ENCODE measurements at places on chromosomes 13 and 19. TPM values are rescaled to one million over a fixed set of nuclear protein-coding genes. Genes with fewer than 3 reads are reported as not detected.

Gene CEACAM19
- polyA plus RNA-seq = 0.98 TPM

DNA sequence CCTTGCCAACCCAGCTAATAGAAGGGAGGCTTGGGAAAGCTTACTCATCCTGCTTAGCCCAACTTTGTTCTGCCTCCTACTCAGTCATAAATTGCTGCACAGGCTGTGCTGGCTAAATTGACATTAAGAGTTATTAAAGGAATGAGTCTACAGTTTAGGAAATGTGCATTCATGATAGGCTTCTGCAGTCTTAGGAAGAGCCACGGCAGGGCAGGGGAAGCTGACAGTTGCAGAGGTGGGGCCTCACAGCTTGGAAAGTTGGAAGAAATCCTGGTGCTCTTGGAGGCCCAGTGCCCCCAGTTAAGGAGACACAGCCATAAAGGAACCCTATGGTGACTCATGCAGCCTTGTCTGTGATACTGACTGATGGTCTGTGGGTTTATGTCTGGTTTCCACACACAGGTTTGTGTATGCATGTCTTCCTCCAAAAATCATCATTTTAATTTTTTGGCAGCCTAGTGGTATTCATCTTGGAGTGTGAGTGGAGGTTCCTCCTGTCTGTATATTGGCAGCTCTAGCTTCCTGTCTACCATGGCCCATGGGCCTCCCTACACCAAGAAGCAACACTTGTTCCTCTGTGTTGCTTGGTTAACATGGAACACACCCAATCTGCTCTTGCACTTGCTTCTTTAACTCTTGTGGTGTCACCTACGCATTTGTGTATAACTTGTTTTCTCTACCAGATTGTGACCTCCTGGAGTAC lies 135.0 kb upstream of the KL start:
- H3K4me1 ChIP-seq = no peaks in the 10 kb centered on the region
- no peaks in the 10 kb centered on the region for H3K36me3 ChIP-seq
- DNase-seq = no peak

DNA sequence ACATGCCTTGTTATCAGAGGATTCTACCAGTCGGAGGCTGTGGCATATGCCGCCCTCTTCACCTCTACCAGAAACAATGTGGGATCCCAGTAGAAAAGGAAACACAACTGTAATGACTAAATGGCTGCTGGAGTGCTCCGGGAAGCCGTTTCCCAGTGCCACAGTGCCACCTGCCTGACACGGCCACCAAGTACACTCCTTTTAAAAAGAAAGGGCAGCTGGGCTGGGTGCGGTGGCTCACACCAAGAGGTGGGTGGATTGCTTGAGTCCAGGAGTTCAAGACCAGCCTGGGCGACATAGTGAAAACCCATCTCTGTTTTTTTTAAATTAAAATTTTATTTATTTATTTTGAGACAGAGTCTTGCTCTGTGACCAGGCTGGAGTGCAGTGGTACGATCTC lies 67.3 kb downstream of the TRPM4 start:
- no peaks in the 10 kb centered on the region for H3K27me3 ChIP-seq
- H3K4me3 ChIP-seq = no peak overlapping the region
- no peak overlapping the region for H3K27ac ChIP-seq
- DNase-seq = peak; percentile 42
- H3K36me3 ChIP-seq = no peaks in the 10 kb centered on the region
- peaks cover 2% of the 10 kb centered on the region for H3K4me1 ChIP-seq

DNA sequence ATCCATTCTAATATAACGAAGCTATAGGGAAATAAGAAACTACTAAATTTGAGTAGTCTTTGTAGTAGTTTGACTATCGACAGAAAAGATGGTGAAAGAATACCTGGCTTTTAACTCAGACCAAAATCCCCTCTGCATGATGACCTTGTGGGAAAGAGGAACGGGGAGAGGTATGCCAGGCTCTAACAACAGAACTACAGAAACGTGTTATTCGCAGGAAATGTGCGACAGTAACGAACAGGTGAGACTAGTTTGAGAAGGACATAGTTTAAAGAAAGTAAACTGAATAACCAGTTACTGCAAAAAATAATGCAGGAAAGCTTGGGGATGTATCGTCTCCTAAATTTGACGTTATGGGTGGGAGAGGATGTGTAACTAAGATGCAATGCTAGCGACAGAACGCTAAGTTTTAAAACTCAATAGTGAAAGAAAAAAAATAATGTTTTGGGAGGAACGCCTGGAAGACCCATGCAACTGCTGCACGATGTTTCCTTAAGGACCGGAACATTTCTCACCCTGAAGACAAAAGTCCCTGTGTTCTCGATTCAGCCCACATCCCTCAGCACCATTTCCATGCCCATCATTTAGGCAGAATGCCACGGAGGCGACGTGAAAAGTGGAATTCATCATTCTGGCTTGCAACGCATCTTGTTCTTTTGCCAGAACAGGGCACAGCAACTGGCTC lies 1.6 kb upstream of the RAP2A start:
- peak overlapping the region; percentile 84 for H3K4me3 ChIP-seq
- no peak for DNase-seq
- H3K4me1 ChIP-seq = no peaks in the 10 kb centered on the region
- no peaks in the 10 kb centered on the region for H3K27me3 ChIP-seq
- H3K27ac ChIP-seq = peak overlapping the region; percentile 74
- no peaks in the 10 kb centered on the region for H3K36me3 ChIP-seq

DNA sequence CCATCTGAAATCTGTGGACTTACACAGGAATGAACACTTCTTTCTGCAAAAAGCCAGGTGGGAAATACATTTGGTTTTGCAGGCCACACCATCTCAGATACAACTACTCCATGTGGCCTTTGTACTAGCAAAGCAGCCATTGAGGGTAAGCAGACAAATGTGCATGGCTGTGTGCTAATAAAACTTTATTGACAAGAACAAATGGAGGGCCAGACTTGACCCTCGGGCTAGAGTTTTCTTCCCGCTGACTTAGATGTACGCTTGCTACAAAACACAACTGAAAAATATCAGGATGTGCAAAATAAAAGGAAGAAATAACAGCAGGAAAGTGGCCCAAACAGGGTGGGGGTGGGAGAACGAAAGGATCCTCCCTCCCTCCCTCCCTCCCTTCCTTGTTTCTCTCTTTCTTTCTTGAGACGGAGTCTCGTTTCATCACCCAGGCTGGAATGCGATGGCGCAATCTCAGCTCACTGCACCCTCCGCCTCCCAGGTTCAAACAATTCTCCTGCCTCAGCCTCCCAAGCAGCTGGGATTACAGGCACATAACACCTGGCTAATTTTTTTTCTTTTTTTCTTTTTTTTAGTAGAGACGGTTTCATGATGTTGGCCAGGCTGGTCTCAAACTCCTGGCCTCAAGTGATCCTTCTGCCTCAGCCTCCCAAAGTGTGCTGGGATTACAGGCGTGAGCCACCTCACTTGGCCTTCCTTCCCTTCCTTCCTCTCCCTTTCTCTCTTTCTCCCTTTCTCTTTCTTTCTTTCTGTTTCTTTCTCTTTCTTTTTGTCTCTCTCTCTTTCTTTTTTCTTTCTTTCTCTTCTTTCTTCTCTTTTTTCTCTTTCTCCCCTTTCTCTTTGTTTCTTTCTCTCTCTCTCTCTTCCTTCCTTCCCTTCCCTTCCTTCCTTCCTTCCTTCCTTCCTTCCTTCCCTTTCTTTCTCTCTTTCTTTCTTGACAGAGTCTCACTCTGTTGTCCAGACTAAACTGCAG lies 29.3 kb downstream of the CCL25 start:
- DNase-seq = no peak
- no peak overlapping the region for H3K27ac ChIP-seq

Gene ZNF135
- polyA plus RNA-seq = 0.42 TPM

Gene OXGR1
- polyA plus RNA-seq = not detected

GRCh38 chr13:60355056-60355455 lies 42.0 kb upstream of the TDRD3 start:
- no peak overlapping the region for H3K4me3 ChIP-seq
- H3K27ac ChIP-seq = no peak overlapping the region
- H3K4me1 ChIP-seq = no peaks in the 10 kb centered on the region
- no peaks in the 10 kb centered on the region for H3K36me3 ChIP-seq
- H3K27me3 ChIP-seq = no peaks in the 10 kb centered on the region

GRCh38 chr19:4025317-4025716 lies 17.8 kb downstream of the PIAS4 start:
- no peak overlapping the region for H3K4me3 ChIP-seq
- H3K27me3 ChIP-seq = no peaks in the 10 kb centered on the region
- no peak overlapping the region for H3K27ac ChIP-seq
- DNase-seq = no peak

Gene WDR87
- not detected for polyA plus RNA-seq

- DNase-seq = no peak
- no peaks in the 10 kb centered on the region for H3K4me1 ChIP-seq
- H3K27ac ChIP-seq = no peak overlapping the region
- H3K36me3 ChIP-seq = peaks cover 39% of the 10 kb centered on the region
- H3K27me3 ChIP-seq = no peaks in the 10 kb centered on the region
- no peak overlapping the region for H3K4me3 ChIP-seq
These were observed 13.2 kb downstream of the FUZ start for GRCh38 chr19:49799798-49800376.

Gene FSD1
- 0.19 TPM for polyA plus RNA-seq

DNA sequence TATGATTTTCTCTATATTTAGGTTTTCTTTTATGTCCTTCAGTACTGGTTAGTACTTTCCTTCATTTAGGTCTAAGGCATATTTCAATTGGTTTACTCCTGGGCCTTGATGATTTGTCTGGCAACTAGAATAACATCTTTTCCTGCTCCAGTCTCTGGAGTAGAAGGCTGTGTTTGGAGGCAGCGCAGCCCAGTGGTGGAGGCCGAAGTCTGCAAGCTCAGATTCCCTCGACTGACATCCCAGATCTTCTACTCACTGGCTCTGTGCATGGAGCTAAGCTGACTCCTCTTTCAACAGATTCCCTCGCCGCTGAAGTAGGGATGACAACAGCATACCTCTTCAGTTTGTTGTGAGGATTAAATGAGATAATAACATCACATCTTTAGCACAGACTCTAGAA lies 141.0 kb downstream of the RAP2A start:
- H3K36me3 ChIP-seq = no peaks in the 10 kb centered on the region
- H3K27me3 ChIP-seq = no peaks in the 10 kb centered on the region
- no peaks in the 10 kb centered on the region for H3K4me1 ChIP-seq
- no peak for DNase-seq
- H3K27ac ChIP-seq = no peak overlapping the region
- H3K4me3 ChIP-seq = no peak overlapping the region

Gene CELF5
- 0.06 TPM for polyA plus RNA-seq

GRCh38 chr19:14141041-14141440 lies 4.7 kb upstream of the ASF1B start:
- H3K4me3 ChIP-seq = no peak overlapping the region
- no peaks in the 10 kb centered on the region for H3K27me3 ChIP-seq
- H3K36me3 ChIP-seq = no peaks in the 10 kb centered on the region

Gene ZNF221
- 0.30 TPM for polyA plus RNA-seq

DNA sequence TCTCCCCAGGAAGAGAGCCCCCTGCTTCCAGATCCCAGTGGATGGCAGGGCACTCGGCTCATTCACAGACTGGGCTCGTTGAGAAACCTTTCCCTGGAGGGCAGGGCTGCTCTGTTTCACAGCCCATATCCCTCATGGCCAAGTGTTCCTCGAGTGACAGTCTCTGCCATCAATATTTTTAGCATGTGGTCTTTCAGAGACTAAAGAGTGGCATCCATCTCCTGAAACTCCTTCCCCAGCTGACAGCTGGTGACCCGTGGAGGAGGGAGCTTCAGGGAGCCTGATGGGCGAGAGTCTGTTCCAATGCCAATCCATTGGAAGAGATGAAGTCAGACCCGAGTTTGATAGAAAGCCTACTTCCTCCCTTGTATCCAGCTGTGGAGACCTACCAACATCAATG lies 30.7 kb upstream of the ALOX5AP start:
- H3K27ac ChIP-seq = no peak overlapping the region
- DNase-seq = no peak

Measured in liver (tissue), 10 donors.